ENCODE measurements at places on chromosomes 5 and 9. TPM values are rescaled to one million over a fixed set of nuclear protein-coding genes. Genes with fewer than 3 reads are reported as not detected.

Gene RASEF
- total RNA-seq, result 125 TPM

Gene CARTPT
- 1.5 TPM for total RNA-seq

Gene TMC1
- total RNA-seq, result 5.3 TPM

Gene RFX3
- 10.9 TPM for total RNA-seq

Gene DDX41
- 126 TPM for total RNA-seq

Gene SLC6A7
- not detected for total RNA-seq

Gene LHX3
- total RNA-seq, result 1.3 TPM

Gene CTNND2
- total RNA-seq, result 11.2 TPM

Gene ANKRD33B
- 4.1 TPM for total RNA-seq

Gene PALM2AKAP2
- total RNA-seq, result 0.27 TPM

DNA sequence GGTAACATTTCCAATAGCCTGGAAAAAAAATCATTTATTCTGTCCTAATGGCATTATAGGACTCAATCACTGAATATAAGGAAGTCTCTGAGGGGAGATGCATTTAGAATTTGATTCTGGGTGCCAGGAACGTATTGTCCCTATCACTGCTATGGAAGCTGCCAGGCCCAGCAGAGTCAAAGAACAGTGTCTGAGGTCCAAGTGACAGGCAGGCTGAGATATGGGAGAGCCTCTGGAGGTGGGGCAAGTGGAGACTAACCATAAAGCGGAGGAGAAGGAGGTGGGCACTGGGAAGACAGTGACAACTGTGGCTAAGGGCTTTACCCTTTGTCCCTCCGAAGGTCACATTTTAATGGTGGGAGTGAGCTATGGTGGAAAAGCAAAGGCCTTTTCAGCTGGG, 505.5 kb downstream of the CTNND2 start:
- H3K27ac ChIP-seq, result no peak overlapping the region
- no peak for DNase-seq
- H3K36me3 ChIP-seq, result no peaks in the 10 kb centered on the region
- H3K27me3 ChIP-seq, result no peaks in the 10 kb centered on the region
- H3K4me3 ChIP-seq, result no peak overlapping the region

- H3K4me3 ChIP-seq, result no peak overlapping the region
- no peak overlapping the region for H3K27ac ChIP-seq
- DNase-seq, result no peak
Observed at GRCh38 chr9:87243602-87244001, 254.1 kb upstream of the DAPK1 start.

- no peak overlapping the region for H3K27ac ChIP-seq
- no peaks in the 10 kb centered on the region for H3K27me3 ChIP-seq
- H3K4me1 ChIP-seq, result no peaks in the 10 kb centered on the region
- DNase-seq, result no peak
- H3K36me3 ChIP-seq, result no peaks in the 10 kb centered on the region
- no peak overlapping the region for H3K4me3 ChIP-seq
Observed at GRCh38 chr5:98318386-98318785, 455.1 kb upstream of the RGMB start.

DNA sequence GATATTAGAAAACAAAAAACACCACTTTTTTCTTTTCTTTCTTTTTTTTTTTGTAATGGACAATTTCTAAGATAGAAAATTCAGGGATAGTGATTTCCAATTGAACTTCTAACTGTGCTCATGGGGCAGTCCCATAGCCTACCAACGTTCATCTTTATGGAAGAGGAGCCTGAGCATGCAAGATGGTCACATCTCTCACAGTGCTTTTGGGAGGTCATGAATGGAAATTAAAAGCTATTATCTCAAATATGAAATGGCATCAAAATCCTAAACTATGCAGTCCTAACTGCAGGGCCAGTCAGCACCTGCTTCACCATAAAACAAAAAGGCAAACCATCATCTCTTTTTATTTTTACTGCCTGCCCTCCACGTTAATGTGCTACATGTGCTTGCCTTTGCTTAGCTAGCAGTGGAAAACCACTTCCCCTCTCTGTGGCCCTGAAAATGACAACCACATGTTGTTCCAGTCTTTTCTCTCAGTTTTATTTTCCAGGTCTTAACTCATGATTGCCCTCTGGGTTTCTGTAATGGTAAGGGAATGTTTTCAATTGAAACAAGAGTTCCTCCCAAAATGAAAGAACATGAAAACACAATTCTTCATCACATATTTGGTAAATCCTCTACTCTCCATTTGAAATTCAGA, 16.7 kb downstream of the IFNB1 start:
- H3K4me3 ChIP-seq, result no peak overlapping the region
- no peak overlapping the region for H3K27ac ChIP-seq
- no peaks in the 10 kb centered on the region for H3K4me1 ChIP-seq
- H3K27me3 ChIP-seq, result no peaks in the 10 kb centered on the region
- no peak for DNase-seq
- H3K36me3 ChIP-seq, result no peaks in the 10 kb centered on the region

- DNase-seq, result no peak
- no peak overlapping the region for H3K4me3 ChIP-seq
- H3K36me3 ChIP-seq, result no peaks in the 10 kb centered on the region
- H3K27ac ChIP-seq, result no peak overlapping the region
Observed at GRCh38 chr9:121649476-121650216, 1.8 kb upstream of the DAB2IP start.

DNA sequence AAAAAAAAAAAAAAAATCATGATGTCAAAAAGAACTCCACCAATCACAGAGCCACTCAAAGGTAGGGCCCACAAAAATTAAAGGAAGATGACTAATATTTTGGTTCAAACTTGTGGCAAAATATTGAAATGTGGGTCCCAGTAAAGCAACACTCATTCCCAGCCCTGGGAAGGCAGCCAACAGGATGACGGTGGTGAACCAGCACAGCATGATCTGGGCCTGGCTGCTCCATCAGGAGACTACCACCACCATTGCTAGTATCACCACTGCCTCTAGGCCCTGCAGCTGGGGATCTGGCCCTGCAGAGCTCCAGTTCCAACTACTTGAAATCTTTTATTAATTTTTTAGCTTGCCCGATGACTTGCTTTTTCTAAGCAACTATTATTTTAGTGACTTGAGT, 206.8 kb upstream of the ITGA1 start:
- H3K4me3 ChIP-seq, result no peak overlapping the region
- no peak overlapping the region for H3K27ac ChIP-seq

GRCh38 chr9:109244179-109245132, 76.4 kb downstream of the EPB41L4B start:
- H3K27me3 ChIP-seq, result no peaks in the 10 kb centered on the region
- H3K4me1 ChIP-seq, result peaks cover 7% of the 10 kb centered on the region
- no peak overlapping the region for H3K27ac ChIP-seq
- no peaks in the 10 kb centered on the region for H3K36me3 ChIP-seq
- H3K4me3 ChIP-seq, result no peak overlapping the region
- DNase-seq, result peak; percentile 76

- H3K4me1 ChIP-seq, result no peaks in the 10 kb centered on the region
- H3K27me3 ChIP-seq, result no peaks in the 10 kb centered on the region
- DNase-seq, result no peak
- H3K36me3 ChIP-seq, result no peaks in the 10 kb centered on the region
- no peak overlapping the region for H3K27ac ChIP-seq
Observed at GRCh38 chr9:33861917-33862453, 45.0 kb downstream of the UBE2R2 start.

DNA sequence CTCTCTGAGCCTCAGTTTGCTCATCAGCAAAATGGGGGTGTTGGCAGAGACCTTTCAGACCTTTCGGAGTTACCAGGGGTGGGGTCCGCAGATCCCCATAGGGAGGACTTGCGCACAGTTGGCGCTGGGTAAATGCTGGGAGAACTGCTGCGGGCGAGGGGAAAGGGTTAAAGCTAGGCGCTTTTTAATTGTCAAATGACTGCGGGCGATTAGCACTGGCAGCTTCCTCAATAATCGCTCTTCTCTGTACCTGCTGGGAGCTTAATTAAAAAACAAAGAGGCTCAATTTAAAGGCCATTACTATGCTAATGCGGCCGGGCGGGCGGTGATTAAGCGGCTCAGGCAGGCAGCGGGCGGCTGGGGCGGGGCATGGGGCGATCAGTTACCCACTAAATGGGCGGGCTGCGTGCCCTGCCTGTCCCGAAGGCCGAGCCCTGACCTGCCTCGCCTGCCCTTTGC, 63.0 kb downstream of the LMX1B start:
- peaks cover 18% of the 10 kb centered on the region for H3K27me3 ChIP-seq
- no peak overlapping the region for H3K4me3 ChIP-seq
- H3K4me1 ChIP-seq, result no peaks in the 10 kb centered on the region
- no peaks in the 10 kb centered on the region for H3K36me3 ChIP-seq
- no peak overlapping the region for H3K27ac ChIP-seq
- no peak for DNase-seq

DNA sequence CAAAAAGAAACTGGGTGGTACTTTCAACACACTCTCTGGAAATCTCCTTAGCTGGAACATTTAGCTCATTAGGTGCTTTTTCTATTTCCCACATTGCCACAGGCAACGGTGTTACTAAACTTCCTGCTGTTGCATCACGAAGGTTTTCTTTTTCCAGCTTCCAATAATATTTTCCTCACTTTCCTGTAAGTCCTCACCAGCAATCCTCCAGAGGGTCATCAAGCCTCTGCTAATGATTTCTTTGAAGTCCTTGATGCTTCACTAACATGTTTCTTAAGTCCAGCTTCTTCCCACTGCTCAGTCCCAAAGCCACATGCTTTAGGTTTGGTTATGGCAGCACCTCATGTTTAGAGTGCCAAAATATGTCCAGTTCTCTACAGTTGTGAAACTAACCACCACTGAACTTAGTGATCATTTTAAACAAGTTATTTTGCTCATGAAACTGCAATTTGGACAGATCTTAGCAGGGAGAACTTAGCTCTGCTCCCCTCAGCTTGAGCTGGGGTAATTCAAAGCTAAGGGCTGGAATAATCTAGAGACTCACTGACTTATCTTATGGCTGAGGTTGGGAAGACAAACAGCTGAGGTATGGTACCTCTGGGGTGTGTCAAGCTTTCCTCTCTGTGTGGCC, 39.9 kb upstream of the RETREG1 start:
- H3K36me3 ChIP-seq, result no peaks in the 10 kb centered on the region
- no peak overlapping the region for H3K27ac ChIP-seq
- no peak overlapping the region for H3K4me3 ChIP-seq
- no peaks in the 10 kb centered on the region for H3K27me3 ChIP-seq

DNA sequence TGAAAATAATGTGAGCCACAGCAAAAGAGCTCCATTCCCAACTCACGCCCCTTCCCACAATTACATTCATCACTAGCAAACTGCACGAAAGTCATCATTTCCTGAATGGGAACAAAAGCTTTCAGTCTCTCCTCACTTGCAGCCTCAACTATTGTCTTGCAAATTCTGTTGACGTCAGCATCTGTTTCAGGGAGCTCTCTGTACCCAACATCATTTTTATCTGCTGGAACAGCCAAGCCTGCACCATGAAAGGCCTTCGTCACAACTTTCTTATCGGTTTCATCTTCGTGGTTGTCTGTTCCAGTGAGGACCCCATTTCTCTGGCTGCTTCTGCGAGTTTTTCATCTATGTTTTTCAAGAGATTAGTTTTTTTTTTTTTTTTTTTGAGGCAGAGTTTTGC, 14.3 kb upstream of the RNF130 start:
- H3K4me1 ChIP-seq, result peaks cover 6% of the 10 kb centered on the region
- DNase-seq, result no peak
- H3K36me3 ChIP-seq, result no peaks in the 10 kb centered on the region
- H3K4me3 ChIP-seq, result no peak overlapping the region
- H3K27ac ChIP-seq, result no peak overlapping the region

- H3K4me1 ChIP-seq, result no peaks in the 10 kb centered on the region
- H3K4me3 ChIP-seq, result no peak overlapping the region
- H3K27ac ChIP-seq, result no peak overlapping the region
- DNase-seq, result no peak
Observed at GRCh38 chr5:62596691-62597090, 18.1 kb downstream of the LRRC70 start.

GRCh38 chr9:6078382-6079105, 63.1 kb upstream of the RANBP6 start:
- no peaks in the 10 kb centered on the region for H3K27me3 ChIP-seq
- DNase-seq, result no peak
- H3K4me3 ChIP-seq, result no peak overlapping the region
- H3K36me3 ChIP-seq, result no peaks in the 10 kb centered on the region
- no peak overlapping the region for H3K27ac ChIP-seq
- no peaks in the 10 kb centered on the region for H3K4me1 ChIP-seq

GRCh38 chr5:103243665-103244064, 14.9 kb upstream of the MACIR start:
- no peak overlapping the region for H3K27ac ChIP-seq
- no peak overlapping the region for H3K4me3 ChIP-seq
- H3K27me3 ChIP-seq, result no peaks in the 10 kb centered on the region
- H3K36me3 ChIP-seq, result no peaks in the 10 kb centered on the region
- no peak for DNase-seq

- no peaks in the 10 kb centered on the region for H3K4me1 ChIP-seq
- H3K36me3 ChIP-seq, result no peaks in the 10 kb centered on the region
- DNase-seq, result no peak
- no peak overlapping the region for H3K27ac ChIP-seq
Observed at GRCh38 chr9:130443456-130443801, 1.3 kb upstream of the ASS1 start.

- no peaks in the 10 kb centered on the region for H3K4me1 ChIP-seq
- no peak overlapping the region for H3K27ac ChIP-seq
- no peaks in the 10 kb centered on the region for H3K27me3 ChIP-seq
- no peak for DNase-seq
- H3K36me3 ChIP-seq, result no peaks in the 10 kb centered on the region
- no peak overlapping the region for H3K4me3 ChIP-seq
Observed at GRCh38 chr5:102278231-102278630, 17.9 kb downstream of the SLCO4C1 start.

- H3K4me1 ChIP-seq, result no peaks in the 10 kb centered on the region
- H3K4me3 ChIP-seq, result no peak overlapping the region
- H3K36me3 ChIP-seq, result no peaks in the 10 kb centered on the region
- H3K27me3 ChIP-seq, result no peaks in the 10 kb centered on the region
Observed at GRCh38 chr5:8906303-8906967, 639.4 kb downstream of the SEMA5A start.

DNA sequence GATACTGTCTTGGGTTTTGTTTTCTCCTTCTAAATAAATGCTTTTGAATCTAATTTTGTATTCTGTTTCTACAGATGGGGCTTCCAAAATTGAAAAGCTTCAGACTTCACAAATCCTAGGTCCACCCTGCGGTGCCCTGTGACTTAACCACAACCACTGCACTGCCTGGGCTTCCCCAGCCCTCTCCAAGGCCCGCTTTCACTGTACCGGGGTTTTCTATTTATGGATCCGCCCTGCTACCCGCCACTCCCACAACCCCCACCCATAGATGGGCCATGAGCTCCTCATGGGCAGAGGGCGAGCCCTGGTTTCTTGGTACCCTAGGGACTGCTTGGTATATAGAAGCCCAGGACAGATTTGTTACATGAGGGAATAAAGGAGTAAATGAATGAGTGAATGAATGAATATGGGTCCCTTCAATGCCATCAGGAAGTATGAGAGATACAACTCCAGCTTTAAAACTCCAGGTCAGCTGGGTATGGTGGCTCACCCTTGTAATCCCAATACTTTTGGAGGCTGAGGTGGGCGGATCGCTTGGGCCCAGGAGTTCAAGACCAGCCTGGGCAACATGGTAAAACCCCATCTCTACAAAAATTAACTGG, 39.8 kb upstream of the NEK6 start:
- no peak overlapping the region for H3K4me3 ChIP-seq
- H3K27ac ChIP-seq, result no peak overlapping the region
- no peaks in the 10 kb centered on the region for H3K27me3 ChIP-seq
- H3K36me3 ChIP-seq, result no peaks in the 10 kb centered on the region
- DNase-seq, result no peak
- H3K4me1 ChIP-seq, result peaks cover 4% of the 10 kb centered on the region

All from prostate gland (tissue), 2 donors.